ENCODE measurements at places on chromosomes 6 and 20.

DNA sequence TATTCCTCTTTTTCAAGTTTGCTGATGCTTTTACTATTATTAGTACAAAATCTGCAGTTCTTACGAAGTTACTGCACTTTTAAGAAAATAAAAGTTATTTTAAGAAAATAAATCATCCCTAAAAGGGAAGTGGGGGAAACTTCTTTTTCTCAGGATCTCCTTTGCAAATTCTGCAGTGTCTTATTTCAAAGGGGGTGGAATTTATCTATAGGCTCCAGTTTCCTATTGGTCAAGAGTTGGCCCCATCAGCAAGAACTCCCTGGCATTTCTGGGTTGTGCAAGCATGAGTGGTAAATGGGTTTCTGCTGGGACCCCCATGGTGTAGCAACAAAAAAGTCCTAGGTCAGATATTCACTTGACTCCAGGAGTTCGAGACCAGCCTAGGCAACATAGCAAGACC, 136.3 kb upstream of the PRDM1 start:
- DNase-seq, result peak; percentile 15

- no peak for DNase-seq
Observed at GRCh38 chr6:77353129-77353528, 110.2 kb downstream of the HTR1B start.

GRCh38 chr20:35681960-35682359, 17.2 kb downstream of the NFS1 start:
- no peak for DNase-seq

GRCh38 chr20:11797156-11797555, 120.5 kb upstream of the BTBD3 start:
- DNase-seq, result no peak

- peak; percentile 19 for DNase-seq
Observed at GRCh38 chr6:14035874-14036273, 81.7 kb upstream of the CD83 start.

GRCh38 chr6:147207837-147208754, 3.9 kb downstream of the STXBP5 start:
- DNase-seq, result no peak

All from choroid plexus epithelial cell (primary cell).